HFFc6 (cell line): ENCODE measurements at places on chromosomes 6 and 20. TPM values are rescaled to one million over a fixed set of nuclear protein-coding genes. Genes with fewer than 3 reads are reported as not detected.
A peak's percentile ranks its signal among the peaks of the same experiment; 100 is the strongest.

DNA sequence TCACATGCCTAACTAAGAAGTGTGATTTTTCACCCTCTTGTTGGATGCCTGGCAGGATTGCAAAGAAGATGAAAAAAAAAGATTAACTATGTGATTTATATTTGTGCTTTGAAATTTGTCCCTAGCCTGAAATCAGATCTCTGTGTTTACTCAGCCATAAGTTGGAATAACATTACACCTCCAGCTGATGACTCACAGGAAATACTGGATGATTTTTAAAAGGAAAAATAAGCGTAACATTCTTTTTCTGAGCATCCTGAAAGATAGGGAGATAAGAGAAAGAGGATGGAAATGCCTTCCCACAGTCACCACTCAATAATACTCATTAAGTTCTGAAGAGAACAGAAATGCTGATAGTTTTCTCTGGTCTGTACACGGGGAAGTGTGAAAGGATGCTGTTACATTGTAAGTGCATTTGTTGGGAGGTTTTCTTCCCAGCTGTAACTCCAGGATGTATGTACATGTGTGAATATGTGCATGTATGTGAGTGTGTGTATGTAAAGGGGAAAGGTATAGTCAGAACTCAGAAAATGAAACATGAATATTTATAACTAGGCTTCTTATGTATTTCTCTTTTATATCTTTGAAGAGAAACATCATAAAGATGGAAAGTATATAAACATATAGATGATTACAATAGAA lies 37.4 kb upstream of the RIPPLY2 start:
- DNase-seq = peak; percentile 7

DNA sequence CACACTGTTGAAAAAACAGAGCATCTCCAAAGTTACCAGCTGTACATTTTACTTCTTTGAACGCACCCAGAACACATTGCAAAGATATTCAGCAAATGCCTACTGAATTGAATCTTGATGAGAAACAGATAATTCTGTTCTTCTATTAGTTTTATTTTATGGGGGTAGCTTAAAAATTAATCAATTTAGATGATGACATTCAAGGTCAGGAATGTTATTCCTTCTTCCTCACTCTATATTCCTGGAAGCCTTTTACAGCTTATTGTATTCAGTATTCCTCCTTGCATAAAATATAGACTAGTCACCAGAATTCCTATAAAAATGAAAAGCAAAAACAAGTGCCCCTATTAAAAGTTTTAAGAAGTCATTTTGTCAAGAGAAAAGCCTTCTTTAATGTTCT lies 21.4 kb upstream of the GMDS start:
- no peak for DNase-seq

GRCh38 chr6:138600726-138601125 lies 101.4 kb upstream of the NHSL1 start:
- DNase-seq = peak; percentile 55

- no peak for DNase-seq
These were observed 6.7 kb downstream of the MYO6 start for GRCh38 chr6:75755704-75756103.

DNA sequence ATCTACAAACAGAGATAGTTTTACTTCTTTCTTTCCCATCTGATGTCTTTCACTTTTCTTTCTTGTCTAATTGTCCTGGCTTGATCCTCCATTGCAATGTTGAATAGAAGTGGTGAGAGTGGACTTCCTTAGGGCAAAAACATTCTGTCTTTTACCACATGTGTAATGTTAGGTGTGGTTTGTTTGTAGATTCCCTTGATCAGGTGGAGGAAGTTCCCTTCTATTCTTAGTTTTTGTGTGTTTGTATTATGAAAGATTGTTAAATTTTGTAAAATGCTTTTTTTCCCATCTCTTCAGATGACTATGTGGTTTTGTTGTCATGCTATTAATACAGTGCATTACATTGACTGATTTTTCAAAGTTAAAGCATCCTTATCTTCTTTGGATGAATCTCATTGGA lies 41.6 kb upstream of the DUSP22 start:
- DNase-seq = no peak

TREML2 gene
- not detected in 3 replicates for total RNA-seq

LST1 gene
- total RNA-seq = not detected in 3 replicates

- peak; percentile 37 for DNase-seq
These were observed 919.0 kb downstream of the KIF16B start for GRCh38 chr20:15654208-15654649.

C20orf204 gene
- 0.31 and 0.43 TPM in 2 replicates for total RNA-seq

ADGRF1 gene
- total RNA-seq = not detected in 3 replicates

GRCh38 chr6:47700053-47700452 lies 1.7 kb downstream of the ADGRF4 start:
- DNase-seq = peak; percentile 8

- no peak for DNase-seq
These were observed 27.5 kb downstream of the PTPN1 start for GRCh38 chr20:50537546-50538201.

DNA sequence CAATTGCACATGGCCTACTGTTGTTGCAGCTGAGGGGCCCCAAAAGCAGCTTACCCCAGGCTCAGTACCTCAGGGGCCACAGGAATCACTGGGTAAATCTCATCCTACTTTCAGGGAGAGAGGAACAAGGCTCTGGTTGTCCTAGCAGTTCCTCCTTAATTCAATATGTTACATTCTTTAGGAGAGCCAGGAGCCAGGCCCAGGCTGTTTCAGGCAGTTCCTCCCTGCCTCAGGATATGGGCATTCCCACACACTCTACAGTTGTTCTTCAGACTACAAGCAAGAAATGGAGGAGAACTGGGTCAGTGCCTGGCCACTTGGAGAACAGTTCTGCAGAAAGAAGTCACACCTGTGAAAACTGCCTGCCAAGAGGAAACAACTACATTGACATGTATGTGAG lies 9.6 kb upstream of the BTN3A2 start:
- no peak for DNase-seq

SPATS1 gene
- not detected in 3 replicates for total RNA-seq

DNA sequence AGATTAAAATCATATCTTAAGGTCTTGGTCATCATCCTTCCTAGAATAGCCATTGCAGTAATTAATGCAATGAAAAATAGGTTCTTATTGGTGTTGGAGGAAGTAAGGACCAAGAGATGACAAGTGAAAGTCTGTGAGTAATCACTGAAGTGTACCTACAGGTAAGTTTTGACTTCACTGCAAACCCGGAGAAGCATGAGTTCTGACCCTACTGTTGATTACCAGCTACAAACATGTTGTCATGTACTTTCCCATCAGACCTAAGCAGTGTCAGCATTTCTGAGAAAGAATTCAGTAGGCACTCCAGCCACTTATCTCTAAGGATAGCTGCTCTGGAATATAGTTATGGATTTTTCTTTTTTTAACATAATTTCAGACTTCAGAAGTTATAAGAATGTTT lies 280.9 kb downstream of the ZFAND3 start:
- no peak for DNase-seq

DNA sequence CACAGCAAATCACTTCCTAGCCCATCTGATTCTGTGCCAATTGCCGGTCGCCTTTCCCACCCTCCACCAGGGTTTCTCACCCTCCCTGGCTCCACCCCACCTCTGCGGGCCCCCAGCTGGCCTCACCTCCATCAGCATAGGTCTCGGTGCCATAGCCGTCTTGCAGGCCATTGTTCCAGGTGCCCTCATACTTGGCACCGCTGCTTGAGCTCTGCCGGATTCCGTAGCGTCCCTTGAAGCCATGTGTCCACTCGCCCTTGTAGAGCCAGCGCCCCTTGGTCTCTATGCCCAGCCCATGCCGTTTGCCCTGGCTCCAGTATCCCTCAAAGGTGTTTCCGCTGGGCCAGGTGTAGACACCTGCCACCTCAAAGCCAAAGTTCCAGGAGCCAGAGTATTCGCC lies 787 bp downstream of the JPH2 start:
- DNase-seq = no peak
